ENCODE measurements at places on chromosomes 12 and 14.

DNA sequence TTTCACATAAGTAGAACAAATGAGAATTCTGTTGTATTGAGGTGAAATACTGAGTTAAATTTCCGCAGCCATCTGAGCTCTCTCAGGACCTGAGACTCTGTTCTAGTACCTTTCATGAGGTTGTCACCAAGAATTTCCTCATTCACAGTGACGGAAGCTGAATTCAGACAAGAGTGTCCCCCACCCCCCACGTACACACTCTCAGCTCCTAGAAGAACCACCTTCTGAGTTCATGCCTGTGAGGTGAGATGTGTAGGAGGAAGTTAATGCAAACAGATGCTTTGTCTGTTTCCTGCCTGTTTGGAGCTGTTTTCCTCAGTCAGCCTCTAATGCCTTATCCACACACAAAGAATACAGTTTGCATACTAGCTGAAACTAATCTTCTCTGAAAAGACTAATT, 18.2 kb downstream of the BICDL1 start:
- peak; percentile 89 for DNase-seq

GRCh38 chr12:58500399-58500798, 419.9 kb downstream of the LRIG3 start:
- no peak for DNase-seq

GRCh38 chr12:76455582-76456345, 103.8 kb downstream of the OSBPL8 start:
- DNase-seq = peak; percentile 52

DNA sequence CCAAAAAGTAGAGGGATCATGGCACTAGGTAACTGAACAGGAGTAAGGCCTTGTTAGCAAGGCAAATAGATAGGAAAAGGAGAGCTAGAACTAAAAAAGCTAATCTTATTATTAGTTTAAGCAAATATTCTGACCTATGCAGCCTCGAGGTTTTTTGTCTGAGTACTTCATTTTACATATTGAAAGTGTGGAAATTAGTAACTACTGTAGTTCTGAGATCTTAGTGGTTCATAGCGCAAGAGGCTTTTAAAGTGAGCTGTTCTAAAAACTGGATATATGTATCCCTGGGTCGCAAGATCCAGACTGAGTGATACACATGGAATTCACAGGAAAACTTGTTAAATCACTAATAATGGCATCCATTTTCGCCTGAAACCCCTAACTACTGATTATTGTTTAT, 411.0 kb upstream of the SOX5 start:
- no peak for DNase-seq

DNA sequence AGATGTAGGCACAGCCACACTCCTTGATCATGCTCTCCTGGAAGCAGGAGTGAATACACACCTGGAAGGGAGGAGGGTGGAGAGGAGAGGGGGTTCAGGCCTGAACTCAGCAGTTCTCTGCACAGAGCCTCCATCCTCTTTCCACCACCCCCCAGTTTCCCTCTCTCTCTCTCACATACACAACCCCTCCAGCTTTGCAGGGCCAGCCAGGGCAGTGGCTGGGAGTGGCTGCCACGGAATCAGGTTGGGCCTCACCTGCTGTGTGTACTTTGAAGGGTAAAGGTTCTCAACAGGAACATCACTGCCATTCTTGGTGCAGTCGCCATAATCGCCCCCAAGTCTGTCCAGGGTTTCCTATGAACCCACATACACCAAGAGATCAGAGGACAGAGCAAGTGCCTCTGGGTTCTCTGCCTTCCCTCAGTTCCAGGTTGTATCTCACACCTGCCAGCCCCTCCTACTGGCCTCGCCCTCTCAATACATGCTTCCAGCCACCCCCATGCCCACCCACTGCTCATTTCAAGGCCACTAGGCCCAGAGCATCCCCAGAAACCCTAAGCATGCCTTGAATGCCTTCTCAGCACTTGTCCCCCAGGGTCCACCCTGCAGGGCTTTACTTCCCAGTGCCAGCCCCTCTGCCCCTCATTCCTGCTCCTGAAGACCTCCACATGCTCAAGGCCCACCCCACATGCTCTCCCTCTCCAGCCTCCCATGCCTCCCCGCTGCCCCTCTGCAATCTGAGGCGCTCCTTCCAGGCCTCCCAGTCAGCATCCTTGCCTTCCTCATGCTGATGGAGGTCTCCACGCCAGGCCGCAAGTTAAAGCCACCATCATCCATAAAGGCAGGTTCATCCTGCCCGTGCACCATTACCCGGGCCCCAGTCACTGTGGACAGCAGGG, 12.9 kb upstream of the TNFRSF1A start:
- no peak for DNase-seq

DNA sequence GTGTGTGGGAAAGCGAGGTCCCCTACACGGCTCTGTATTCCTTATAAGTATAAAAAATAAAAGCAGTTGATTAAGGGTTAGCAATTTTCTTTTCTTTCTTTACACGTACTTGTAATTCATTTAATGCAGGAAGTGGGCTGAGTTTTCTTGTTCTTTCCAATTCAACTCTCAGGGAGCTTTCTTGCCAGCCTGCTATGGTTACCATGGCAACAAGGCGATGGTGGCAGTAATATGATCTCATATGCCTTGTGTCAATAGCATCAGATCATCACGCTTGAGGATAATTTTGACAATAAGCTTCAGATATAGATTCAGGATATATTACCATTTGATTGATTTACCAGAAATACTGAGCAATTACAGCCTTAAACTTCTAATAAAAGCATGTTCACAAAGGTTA, 466.5 kb downstream of the APAF1 start:
- DNase-seq = no peak

DNA sequence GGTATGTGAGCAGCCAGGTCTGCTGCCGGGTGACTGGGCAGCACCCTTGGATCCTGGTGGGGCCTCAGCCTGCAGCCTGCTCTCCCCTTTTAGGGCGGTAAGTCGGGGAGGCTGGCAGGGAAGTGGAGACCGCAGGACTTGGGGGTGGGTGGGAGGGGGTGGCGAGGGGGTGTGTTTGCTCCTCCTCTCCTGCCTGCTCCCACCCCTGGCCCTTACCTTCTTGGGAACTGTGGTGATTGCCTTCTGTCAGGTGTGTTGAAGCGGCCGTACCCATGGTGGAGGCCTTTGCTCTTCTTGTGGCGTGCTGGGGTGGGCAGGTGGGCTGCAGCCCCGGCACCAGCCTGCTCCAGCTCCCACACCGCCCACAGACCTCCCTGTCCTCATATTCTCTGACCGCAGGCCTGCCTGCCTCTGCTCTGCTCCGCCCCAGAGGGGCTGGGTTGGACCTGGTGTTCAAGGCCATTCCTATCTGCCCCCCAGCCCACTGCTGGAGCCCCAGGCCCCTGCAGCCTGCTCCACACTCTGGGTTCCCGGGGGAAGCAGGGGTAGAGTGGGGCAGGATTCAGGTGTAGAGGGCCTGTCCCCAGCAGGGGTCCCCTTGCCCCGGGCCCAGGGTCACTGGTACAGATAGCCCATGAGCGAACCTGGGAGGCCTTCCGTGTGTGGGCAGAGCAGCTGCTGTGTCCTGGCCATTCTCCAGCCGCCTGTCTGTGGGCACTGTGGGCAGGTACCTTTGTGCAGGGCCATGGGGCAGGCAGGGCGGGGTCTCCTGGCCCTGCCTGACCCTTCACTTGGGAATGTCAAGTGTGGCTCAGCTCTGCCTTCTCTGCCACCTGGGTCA, 5.2 kb downstream of the TEDC1 start:
- DNase-seq = no peak

DNA sequence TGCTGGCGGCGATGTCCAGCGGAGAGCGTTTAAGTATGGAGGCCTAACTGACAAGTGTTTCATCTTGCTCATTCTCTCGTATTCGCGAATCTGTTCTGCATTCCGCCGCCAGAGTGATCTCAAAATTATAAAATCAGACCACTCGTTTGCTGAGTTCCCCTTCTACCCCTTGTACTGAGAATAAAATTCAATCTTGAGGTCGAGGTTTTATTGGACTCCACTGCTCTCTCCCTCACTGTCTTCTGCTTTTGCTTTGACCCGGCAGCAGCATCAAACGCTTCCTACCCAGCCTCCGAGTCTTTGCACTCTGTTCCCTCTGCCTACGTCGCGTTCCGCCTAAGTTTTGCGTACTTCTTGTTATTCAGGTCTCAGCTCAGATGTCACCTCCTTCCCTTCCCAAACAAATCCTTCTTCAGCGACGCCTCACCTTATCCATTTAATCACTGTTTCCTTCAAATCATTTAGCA, 462 bp downstream of the KNTC1 start:
- DNase-seq = peak; percentile 61

DNA sequence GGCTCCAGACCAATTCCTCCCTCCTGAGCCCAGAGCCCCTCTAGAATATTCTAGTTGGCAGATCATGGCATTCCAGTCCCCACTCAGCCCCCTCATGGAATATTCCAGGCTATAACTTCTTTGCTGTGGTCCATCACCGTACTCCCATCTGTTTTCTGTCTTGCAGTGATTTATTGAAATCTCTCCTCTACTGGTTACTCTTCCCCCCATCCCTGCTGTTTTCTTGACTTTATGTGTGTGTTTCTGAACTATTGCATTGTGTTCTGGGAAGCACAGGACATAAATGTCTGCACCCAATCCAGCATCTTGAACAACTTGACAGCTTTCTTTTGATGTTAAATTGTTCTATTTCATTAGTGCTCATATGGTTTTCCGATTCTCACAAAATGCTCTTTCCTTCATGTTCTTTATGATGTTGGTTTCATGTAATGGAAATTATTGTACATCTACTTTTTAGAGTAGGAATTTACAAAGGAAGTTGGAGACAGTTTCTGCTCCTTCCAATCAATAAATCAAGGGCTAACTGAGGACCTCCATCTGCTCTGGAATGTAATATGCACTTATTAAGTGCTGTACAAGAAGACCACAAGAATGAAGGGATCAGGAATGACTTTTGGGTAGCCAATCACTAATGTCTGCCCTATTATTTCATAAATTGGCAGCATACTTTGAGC, 26.3 kb downstream of the PDE6H start:
- DNase-seq = no peak

DNA sequence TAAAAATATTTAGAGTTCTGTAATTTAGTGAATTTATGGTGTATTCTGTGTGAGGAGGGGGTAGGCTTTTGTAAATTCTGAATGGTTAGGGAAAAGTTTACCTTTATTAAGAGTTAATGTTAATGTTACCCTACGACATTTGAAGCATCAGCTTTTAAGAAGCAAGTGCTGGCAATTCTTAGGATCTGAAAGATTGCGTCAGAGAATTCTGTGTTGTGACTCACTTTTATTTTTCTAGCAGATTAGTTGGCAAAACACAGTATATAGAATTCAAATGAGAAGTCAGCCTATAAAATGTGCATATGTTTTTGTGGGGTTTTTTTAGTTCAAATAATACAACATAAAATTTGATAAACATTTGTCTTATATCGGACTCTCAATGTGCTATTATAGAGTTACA, 97.6 kb downstream of the RAD52 start:
- no peak for DNase-seq

GRCh38 chr14:105885561-105886320, 359.4 kb downstream of the TMEM121 start:
- DNase-seq = peak; percentile 2

GRCh38 chr12:116933091-116933490, 22.3 kb downstream of the FBXW8 start:
- no peak for DNase-seq

Measured in activated naive CD4-positive, alpha-beta T cell treated with anti-CD3 and anti-CD28 coated beads for 36 hours (primary cell).